HCEC 1CT (cell line): ENCODE measurements at places on chromosomes 16 and 17.

DNA sequence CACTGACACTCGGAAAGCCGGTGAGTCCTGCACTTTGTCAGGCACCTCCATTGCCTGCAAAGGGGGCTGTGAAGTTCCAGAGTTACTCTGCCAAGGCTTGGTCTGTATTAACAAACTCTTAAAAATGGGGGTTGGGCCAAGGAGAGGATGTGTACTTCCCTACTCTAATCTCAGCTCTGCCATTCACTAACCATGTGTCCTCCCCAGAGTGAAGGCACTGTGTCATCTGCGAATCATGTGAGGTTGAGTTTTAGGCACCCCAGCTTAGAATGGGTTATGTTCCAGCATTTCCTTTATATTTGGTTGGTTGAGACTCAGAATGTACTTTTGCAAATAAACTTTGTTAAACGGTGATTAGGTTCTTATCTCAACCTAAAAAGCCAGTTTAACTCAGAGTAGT, 24.9 kb downstream of the ERCC4 start:
- peak; percentile 42 for DNase-seq

DNA sequence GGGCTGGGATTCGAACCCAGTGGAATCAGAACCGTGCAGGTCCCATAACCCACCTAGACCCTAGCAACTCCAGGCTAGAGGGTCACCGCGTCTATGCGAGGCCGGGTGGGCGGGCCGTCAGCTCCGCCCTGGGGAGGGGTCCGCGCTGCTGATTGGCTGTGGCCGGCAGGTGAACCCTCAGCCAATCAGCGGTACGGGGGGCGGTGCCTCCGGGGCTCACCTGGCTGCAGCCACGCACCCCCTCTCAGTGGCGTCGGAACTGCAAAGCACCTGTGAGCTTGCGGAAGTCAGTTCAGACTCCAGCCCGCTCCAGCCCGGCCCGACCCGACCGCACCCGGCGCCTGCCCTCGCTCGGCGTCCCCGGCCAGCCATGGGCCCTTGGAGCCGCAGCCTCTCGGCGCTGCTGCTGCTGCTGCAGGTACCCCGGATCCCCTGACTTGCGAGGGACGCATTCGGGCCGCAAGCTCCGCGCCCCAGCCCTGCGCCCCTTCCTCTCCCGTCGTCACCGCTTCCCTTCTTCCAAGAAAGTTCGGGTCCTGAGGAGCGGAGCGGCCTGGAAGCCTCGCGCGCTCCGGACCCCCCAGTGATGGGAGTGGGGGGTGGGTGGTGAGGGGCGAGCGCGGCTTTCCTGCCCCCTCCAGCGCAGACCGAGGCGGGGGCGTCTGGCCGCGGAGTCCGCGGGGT, at the start of gene CDH1:
TSS of gene CDH1 (plus strand) at position 247 of the 684 bp plus-strand sequence. CDS start at position 371, 124 bp downstream.
- DNase-seq = no peak

DNA sequence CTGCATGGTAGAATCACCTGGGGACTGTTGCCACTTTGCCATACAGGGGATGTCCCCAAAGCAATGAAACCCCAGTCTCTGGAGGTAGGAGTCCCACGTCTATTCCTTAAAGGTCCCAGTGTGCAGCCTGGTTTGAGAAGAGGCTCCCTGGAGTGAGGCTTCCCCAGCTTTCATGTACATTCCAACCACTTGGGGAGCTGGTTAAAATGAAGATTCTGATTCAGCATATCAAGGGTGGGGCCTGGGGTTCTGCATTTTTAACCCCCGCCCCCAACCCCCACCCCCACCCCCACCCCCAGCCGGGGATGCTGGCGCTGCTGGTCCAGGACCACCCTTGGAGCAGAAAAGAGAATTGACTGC, 241.2 kb downstream of the FOXL1 start:
- DNase-seq = no peak

GRCh38 chr16:66370786-66371684, 4.5 kb downstream of the CDH5 start:
- DNase-seq = no peak

- peak; percentile 5 for DNase-seq
Observed at GRCh38 chr17:44324092-44324570, 492 bp downstream of the SLC25A39 start.

DNA sequence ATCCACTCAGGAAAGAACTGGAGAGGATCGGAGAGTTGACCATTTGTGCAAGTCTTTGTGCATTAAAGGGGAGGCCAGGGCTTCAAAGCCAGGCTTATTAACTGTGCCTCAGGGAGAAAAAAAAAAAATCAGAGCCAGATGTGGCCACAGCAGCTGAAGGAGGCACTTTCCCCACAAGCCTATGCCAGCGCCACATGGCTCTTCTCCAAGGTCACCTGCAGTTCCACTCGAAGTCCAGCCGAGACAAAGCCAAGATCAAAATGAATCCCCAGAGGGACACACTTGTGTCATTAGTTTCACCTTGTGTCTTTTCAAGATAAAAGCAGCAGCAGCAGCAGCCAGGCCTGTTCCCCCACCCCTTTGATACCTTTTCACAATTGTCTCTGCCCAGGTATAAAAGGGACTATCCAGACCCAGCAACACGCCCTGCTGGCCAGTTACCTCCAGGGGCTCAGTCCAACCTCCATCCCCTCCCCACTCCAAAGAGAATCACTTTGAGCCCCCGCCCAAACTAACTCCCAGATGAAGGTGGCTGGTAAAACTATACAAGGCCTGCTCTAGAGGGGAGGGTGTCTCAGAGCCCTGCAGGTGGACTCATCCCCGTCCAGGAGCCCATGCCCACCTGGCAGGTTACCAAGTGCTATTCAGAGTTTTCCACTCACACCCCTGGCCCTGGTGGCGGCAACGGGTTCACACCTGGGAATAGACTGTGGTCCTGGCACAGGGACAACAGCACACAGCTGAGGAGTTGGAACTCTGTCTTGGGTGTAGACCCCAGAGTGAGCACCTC, 29.2 kb downstream of the AXIN2 start:
- no peak for DNase-seq

DNA sequence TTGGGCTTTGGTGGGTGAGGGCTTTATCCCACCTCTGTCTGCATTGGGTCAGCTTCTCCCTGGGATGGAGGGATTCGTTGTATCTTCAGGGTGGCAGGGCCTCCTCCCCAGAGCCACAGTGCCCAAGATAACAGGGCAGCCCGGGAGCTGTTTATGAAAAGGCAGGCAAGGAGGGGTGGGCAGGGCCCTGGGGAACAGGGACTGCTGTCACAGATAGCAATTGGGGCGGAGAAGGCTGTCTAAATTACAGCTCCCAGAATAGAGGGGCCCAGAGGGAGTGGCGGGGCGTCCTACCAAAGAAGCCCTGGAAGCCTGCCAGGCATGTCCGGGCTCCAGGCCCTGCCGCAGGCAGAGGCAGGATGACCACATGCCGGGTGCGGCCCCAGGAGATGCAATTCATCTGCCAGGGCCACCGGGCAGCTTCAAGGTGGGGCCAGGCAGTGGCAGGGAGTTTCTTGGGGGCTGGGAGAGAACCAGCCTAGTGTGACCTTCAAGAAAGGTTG, 18.8 kb upstream of the PHOSPHO1 start:
- DNase-seq = no peak

- no peak for DNase-seq
Observed at GRCh38 chr16:87587636-87588035, 14.7 kb upstream of the JPH3 start.

DNA sequence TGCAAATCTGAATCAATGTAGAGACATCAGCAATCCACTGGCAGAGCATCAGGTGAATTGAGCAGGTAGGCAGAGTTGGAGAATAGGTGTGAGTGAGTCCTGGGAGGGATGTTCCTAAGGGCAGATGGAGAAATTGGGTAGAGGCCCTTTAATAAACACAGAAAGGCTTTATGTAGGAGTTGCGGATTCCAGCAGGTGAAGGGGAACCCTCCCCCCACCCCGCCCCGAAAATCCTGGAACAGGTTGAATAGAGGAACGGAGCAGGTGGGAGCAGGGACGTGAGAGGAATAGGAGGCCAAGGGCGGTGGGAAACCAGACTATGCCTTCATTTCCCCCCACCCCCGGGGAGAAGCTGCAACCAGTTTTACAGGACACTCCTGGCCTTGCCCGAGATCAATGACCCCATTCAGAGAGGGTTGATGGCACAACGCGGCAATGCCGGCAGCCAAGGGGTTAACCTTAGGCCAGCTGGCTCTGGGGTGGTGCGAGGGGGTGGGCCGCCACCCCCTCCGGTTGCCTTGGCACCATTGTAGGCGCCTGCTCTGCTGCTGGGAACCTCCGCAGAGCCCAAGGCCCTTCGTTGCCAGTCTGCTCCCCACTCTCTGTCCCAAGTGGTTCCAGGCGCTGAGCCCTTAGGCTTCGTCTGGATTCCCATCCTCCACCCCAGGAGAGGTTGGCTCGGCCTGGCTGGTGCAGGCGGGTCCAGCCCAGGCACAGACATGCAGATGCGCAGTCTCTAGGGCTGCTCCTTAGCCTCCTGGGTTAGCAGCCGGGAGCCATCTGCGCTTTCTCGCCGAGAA, 814 bp upstream of the RUNDC3A start:
- DNase-seq = peak; percentile 30

DNA sequence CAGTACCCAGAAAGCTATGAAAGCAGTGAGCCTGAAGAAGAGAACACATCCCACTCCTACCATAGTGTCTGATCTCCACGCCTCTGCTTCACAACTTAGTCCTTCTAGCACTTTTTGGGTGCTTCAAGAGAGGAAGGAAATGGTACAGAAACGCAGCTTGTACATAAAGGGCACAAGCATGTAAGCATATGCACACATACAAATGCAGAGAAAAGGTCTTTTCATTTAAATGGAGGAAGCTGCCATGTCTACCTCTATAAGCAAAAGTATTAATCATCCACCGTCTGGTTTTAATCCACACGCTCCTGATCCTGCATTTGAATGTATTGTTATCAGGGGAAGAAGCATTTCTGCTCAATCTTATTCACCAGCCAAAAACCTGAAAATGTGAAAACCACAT, 100.7 kb downstream of the HIC1 start:
- no peak for DNase-seq

- no peak for DNase-seq
Observed at GRCh38 chr17:48038687-48039086, 1.1 kb upstream of the COPZ2 start.

GRCh38 chr17:76034428-76035350, 7.6 kb upstream of the EVPL start:
- no peak for DNase-seq

- DNase-seq = peak; percentile 11
Observed at GRCh38 chr16:19223235-19224170, 55.5 kb downstream of the SYT17 start.

GRCh38 chr17:77880711-77881450, 77.6 kb upstream of the TNRC6C start:
- DNase-seq = no peak

GRCh38 chr16:61858988-61859387, 177.2 kb downstream of the CDH8 start:
- no peak for DNase-seq

DNA sequence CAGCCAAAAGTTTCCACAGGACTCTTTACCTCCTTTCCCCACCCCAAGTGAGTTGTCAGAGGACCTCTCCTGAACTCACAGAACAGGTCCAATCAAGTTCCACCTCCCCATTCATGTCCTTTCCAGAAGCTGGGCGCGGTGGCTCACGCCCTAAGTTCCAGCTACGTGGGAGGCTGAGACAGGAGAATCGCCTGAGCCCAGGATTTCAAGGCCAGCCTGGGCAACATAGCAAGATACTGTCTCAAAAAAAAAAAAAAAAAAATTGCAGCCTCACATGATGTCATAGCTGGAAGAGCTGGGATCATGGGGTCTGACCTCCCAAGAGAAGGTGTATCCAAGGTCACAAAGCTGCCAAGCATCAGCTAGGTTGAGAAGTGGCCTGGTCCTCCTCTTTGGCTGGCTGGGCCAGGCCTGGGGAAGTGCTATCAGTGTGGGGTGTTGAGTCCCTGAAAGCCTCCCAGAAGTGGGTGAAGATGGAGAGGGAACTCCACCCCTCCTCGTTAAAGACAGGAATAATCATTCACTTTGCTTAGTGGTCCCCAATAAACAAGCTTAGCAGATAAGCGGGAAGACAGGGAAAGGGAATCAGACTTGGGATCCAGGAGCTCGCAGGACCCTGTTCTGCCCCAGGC, 5.5 kb upstream of the MNT start:
- DNase-seq = no peak

GRCh38 chr17:44095647-44096496, 25.3 kb downstream of the G6PC3 start:
- peak; percentile 93 for DNase-seq

- no peak for DNase-seq
Observed at GRCh38 chr16:87369117-87369765, 14.3 kb downstream of the FBXO31 start.

GRCh38 chr16:1812732-1813163, 13.9 kb downstream of the HAGH start:
- peak; percentile 63 for DNase-seq

- DNase-seq = no peak
Observed at GRCh38 chr16:85681255-85681654, 7.5 kb downstream of the GINS2 start.

DNA sequence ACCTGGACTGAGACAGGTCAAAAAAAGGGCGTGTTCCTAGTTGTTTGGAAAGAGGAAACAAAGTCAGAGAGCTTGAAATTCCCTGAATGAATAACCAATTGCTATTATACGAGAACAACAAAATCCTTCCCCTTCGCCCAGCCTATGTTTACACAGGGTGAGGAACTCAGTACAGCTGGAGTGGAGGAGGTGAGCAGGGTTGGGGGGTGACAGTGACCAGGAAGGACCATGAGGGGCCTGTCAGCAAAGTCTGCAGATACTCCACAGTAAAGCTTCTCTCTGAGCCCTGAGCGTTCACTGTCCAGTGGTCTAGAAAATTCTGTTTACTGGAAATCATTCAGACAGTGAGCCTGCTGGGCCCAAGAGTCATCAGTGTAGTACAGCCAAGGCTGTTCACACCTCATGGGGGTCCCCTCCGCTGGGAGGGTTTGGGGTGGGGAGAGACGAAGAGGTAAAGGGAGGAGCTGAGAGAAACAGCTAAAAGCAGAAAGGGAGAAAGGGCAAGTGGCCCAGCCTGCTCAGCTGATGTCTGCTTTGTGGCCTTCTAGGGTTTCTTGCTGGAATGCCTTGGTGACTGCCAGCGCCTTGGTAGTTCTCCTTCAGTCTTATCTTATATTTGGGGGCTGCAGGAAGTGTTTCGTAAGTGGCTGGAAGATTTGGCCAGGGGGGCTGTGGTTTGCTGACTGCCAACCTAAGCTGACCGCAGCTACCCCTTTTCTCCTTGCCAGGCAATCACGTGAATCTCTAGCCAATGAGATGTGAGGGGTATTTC, 5.7 kb downstream of the DUSP3 start:
- DNase-seq = no peak

GRCh38 chr17:75847614-75848522, 3.7 kb upstream of the UNC13D start:
- DNase-seq = no peak

DNA sequence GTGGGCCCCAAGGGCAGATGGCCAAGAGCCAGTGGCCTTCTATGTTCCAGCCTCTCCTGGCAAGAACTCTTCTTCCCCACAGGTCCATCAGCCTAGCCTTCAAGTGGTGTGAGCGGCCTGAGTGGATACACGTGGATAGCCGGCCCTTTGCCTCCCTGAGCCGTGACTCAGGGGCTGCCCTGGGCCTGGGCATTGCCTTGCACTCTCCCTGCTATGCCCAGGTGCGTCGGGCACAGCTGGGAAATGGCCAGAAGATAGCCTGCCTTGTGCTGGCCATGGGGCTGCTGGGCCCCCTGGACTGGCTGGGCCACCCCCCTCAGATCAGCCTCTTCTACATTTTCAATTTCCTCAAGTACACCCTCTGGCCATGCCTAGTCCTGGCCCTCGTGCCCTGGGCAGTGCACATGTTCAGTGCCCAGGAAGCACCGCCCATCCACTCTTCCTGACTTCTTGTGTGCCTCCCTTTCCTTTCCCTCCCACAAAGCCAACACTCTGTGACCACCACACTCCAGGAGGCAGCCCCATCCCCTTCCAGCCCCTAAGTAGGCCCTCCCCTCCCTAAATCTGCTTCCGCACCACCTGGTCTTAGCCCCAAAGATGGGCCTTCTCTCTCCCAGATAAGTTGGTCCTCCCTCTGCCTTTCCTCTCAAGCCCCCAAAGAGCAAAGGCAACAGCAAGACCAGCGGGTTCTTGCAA, 5.2 kb downstream of the G6PC3 start:
- DNase-seq = no peak
